Activated CD4-positive, alpha-beta T cell treated with anti-CD3 and anti-CD28 coated beads, Interleukin-2, amount 10 ng/mL, durations not matched to agents 24 days and 14 days (primary cell): ENCODE measurements at places on chromosomes 12 and 14. TPM values are rescaled to one million over a fixed set of nuclear protein-coding genes. Genes with fewer than 3 reads are reported as not detected.

- H3K27me3 ChIP-seq, result no peaks in the 10 kb centered on the region
- H3K4me1 ChIP-seq, result peaks cover 25% of the 10 kb centered on the region
- H3K27ac ChIP-seq, result no peak overlapping the region
- H3K4me3 ChIP-seq, result no peak overlapping the region
- H3K36me3 ChIP-seq, result no peaks in the 10 kb centered on the region
Observed at GRCh38 chr12:47715393-47715876, 9.6 kb upstream of the RPAP3 start.

FAM181A gene
- total RNA-seq, result not detected in 2 replicates

RFX4 gene
- not detected in 2 replicates for total RNA-seq

GPR84 gene
- total RNA-seq, result 1.5 TPM in 2 replicates

DNA sequence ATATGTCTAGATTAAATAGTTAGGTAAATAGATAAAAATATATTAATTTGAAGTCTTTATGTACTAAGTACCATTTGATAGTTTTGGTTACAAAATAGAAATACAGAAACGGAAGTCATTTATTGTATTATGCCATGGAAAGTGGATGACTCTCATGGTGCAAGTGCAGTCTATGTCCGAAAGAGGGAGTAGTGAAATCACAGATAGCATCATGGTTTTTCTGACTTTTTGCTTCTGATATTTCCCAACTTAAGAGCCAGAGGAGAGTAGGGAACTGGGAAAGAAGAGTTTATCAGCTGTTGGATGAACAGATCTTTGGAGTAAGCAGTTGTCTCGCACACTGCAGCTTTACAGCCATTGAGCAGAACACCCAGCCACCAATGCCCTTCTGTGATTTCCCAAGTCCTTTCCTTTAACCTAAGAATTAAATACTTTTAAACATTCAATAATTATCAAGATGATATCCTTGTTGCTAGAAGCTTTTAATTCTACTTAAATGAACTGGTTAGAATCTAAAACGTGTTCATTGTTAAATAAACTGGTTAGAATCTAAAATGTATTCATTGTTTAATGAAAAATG, 18.4 kb upstream of the SRGAP1 start:
- H3K4me3 ChIP-seq, result no peak overlapping the region
- peaks cover 34% of the 10 kb centered on the region for H3K27me3 ChIP-seq
- H3K27ac ChIP-seq, result no peak overlapping the region
- peaks cover 9% of the 10 kb centered on the region for H3K4me1 ChIP-seq

TROAP gene
- total RNA-seq, result 49.9 and 51.6 TPM in 2 replicates

DNA sequence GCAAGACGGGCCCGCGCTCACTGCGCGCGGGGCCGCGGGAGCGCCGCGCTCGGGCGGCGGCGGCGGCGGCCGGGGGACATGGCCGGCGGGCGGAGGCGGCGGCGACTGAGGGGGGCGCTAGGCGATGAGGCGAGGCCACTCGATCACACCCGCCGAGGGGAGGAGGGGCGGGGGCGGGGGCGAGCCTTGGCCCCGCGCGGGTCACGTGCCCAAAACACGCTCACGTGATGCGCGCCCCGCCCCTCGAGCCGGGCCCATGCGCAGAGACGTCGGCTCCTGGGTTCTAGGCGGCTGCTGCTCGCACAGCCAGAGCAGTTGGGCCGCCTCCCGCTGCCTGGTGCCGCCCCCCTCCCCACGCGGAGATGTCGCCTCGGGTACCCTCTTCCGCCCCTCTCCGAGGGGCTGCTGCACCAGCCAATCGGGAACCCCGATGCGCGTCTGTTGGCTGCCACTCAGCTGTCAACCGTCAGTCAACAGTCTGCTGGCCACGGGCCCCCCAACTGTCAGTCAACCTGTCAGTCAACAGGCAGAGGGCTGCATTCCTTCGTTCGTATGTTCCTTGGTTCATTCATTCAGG, at the start of gene SPPL3:
Gene SPPL3 (minus strand): TSS at position 162 of the 577 bp plus-strand sequence. CDS start 491 bp downstream, outside the sequence.
- peak within 1 kb of the TSS; percentile 100 for H3K4me3 ChIP-seq
- no peaks in the 10 kb centered on the region for H3K27me3 ChIP-seq
- H3K36me3 ChIP-seq, result peaks cover 8% of the 10 kb centered on the region
- H3K4me1 ChIP-seq, result peaks cover 24% of the 10 kb centered on the region

LTB4R gene
- 12.2 and 14.2 TPM in 2 replicates for total RNA-seq

- no peak for DNase-seq
- H3K27me3 ChIP-seq, result peaks cover 1% of the 10 kb centered on the region
- H3K4me3 ChIP-seq, result no peak overlapping the region
- H3K4me1 ChIP-seq, result no peaks in the 10 kb centered on the region
- no peak overlapping the region for H3K27ac ChIP-seq
Observed at GRCh38 chr12:26251600-26251999, 56.2 kb downstream of the SSPN start.

GRCh38 chr14:68285421-68286179, 466.0 kb downstream of the RAD51B start:
- peaks cover 55% of the 10 kb centered on the region for H3K4me1 ChIP-seq
- H3K27ac ChIP-seq, result peak overlapping the region; percentile 52
- H3K27me3 ChIP-seq, result no peaks in the 10 kb centered on the region
- DNase-seq, result peak; percentile 84

- H3K27me3 ChIP-seq, result peaks cover 7% of the 10 kb centered on the region
- H3K27ac ChIP-seq, result no peak overlapping the region
- H3K4me3 ChIP-seq, result no peak overlapping the region
- no peaks in the 10 kb centered on the region for H3K36me3 ChIP-seq
Observed at GRCh38 chr14:51336734-51337133, 96.7 kb downstream of the TMX1 start.

GRCh38 chr14:73267474-73267873, 30.2 kb downstream of the PAPLN start:
- no peak overlapping the region for H3K27ac ChIP-seq
- no peak for DNase-seq
- peaks cover 12% of the 10 kb centered on the region for H3K27me3 ChIP-seq
- no peak overlapping the region for H3K4me3 ChIP-seq
- peaks cover 2% of the 10 kb centered on the region for H3K4me1 ChIP-seq

SLC39A5 gene
- total RNA-seq, result 0.86 and 1.6 TPM in 2 replicates

PPM1H gene
- 0.12 TPM in 1 of 2 replicates, not detected in the other for total RNA-seq

KTN1 gene
- 130 and 135 TPM in 2 replicates for total RNA-seq

DNA sequence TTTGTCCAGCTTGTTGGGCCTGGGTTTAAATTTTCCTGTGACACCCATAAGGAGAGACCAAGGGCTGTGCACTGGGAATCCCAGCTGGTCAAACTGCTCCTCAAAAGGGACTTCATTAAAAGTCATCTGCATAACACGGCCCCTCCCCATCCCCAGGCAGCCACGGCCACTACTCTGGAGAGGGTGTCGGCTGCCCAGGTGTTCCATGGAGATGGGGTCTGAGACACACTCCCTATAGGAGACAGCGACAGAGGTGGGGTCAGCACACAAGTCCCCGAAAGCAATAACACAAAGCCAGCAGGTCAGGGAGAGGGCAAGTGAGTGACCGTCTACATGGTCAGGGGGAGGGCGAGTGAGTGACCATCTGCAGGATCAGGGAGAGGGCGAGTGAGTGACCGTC, 75.6 kb upstream of the BCL11B start:
- no peak for DNase-seq
- H3K4me3 ChIP-seq, result no peak overlapping the region
- H3K36me3 ChIP-seq, result no peaks in the 10 kb centered on the region
- peaks cover 8% of the 10 kb centered on the region for H3K27me3 ChIP-seq
- H3K4me1 ChIP-seq, result no peaks in the 10 kb centered on the region

DNA sequence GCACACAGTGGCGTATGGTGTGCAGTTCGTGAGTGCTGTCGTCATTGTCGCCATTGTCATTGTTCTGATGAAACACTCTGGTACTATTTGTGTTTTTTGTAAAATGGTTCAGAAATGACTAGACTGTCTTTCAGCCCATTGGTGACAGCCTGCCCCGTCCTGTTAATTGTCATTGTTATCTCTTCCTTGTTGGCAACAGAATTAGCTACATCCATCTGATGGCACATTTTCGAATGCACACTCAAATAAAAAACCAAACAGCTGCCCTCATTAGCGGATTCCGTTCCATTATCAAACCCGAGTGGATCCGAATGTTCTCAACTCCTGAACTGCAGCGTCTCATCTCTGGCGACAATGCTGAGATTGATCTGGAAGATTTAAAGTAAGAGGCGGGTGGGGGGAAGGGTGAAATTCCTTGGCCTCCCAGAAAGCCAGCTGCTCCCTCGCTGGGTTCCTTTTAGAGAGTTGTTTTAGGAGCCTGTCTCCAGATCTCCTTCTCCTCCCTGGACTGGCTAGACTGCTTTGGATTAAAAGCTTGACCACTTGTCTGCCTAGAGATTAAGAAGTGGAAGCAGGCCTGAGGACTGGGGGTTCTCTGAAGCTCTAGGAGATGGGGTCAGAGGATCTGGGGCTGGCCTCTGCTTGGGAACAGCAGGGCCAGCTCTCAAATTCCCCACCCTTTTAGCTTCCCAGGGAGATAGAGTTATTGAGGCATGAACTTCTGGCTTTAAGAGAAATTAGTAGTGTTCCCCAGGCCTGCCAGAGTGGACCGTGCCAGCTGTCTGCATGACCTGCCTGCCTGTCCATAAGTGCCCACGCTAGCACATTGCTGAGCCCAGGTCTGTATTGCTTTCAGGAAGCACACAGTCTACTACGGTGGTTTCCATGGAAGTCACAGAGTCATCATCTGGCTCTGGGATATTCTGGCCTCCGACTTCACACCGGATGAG, 43.3 kb downstream of the MMAB start:
- no peaks in the 10 kb centered on the region for H3K27me3 ChIP-seq
- no peaks in the 10 kb centered on the region for H3K4me1 ChIP-seq
- H3K27ac ChIP-seq, result no peak overlapping the region

USP15 gene
- total RNA-seq, result 102 and 112 TPM in 2 replicates

APOF gene
- not detected in 2 replicates for total RNA-seq
